ENCODE measurements at places on chromosomes 2 and 18.

DNA sequence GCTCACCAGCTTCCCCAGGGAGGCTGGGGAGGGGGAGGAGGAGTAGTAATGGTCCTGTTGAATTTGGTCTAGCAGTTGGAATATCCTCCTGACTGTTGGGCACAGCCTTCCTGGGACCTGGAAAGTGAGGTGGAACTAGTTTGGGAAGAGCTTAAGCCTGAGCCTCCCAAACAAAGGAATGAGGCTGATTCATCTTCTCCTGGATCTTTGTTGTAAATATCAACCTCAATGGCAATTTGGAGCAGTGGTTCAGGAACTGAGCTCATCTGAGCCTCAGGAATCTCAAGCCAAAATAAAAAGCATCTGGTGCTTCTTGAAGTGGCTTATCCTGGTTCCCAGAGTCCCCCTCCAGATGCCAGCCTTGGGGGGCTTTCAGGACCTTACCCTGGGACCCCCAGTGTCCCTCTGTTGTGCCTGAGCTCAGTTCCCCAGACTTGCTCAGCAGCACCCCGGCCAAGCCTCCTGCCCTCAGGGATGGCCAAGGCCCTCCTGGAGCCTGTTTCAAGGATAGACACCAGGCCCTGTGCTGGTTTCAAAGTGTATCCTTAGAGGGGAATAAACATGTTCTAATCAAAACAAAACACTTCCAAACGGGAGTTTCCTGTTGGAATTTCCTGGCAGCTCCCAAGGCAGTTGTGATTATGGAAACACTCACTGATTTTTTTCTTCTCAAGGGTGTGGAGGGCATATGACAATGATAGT lies 112.6 kb downstream of the DDX1 start:
- DNase-seq = no peak

DNA sequence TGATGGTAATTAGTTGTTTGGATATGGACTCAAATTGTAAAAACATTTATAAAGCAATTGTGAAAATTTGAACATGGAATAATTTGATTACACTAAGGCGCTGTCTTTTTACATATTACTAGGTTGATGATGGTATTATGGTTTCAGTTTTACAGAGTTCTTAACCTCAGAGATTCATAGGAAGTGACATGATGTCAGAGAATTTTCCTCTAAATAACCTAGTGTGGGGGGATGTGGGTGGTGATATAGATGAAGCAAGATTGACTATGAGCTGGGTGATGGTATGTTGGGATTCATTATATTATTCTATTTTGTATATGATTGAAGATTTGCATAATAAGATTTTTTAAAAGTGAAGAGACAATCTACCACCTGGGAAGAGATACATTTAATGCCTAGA lies 45.9 kb upstream of the ATP5MC3 start:
- no peak for DNase-seq

DNA sequence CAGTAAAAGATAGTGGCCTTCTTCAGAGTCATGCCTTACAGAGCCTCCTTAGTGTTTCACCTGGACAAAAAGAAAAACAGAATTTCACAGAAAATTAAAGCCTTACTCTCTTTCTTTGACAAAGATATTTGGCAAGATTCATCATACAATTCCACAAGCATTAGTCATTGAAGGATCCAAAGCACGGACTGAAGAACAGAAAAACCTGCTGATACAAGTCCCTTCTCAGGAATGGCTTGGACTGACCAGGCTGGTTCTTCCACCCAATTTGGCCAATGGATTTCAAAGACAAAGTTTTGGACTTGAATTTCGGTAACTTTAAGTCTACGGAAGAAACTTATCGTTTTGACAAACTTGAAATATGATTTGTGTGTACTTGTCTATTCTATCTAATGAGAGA lies 39.1 kb upstream of the GALNT3 start:
- no peak for DNase-seq

- DNase-seq = no peak
Measured at GRCh38 chr18:75206452-75207309, 2.3 kb downstream of the PTGR3 start.

DNA sequence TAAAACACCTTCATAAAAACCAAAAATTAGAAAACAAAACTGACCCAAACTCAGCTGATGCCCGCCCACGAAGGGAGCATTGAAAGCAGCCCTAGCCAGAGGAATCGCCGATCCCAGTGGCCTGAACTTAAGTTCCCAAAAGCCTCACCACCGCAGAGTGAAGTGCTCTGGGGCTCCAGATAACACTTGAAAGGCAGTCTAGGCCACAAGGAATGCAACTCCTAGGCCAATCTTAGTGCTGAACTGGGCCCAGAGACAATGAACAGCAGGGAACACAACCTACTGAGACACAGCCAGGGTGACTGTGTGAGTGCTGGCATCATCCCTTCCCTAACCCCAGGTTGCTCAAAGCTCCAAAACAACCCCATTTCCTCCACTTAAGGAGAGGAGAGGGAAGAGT lies 59.6 kb upstream of the CHN1 start:
- DNase-seq = no peak
